ENCODE measurements at places on chromosomes 6 and 20. TPM values are rescaled to one million over a fixed set of nuclear protein-coding genes. Genes with fewer than 3 reads are reported as not detected.

- DNase-seq, result no peak
These were observed 18.1 kb downstream of the NPEPL1 start for GRCh38 chr20:58710481-58711265.

GRCh38 chr6:85113934-85114580, 335.8 kb upstream of the NT5E start:
- no peak for DNase-seq

- DNase-seq, result no peak
These were observed 70.9 kb downstream of the LCA5 start for GRCh38 chr6:79466207-79466834.

- DNase-seq, result no peak
These were observed 87.8 kb downstream of the PLCB4 start for GRCh38 chr20:9156529-9157280.

- no peak for DNase-seq
These were observed 228.0 kb downstream of the PLCB1 start for GRCh38 chr20:8360035-8360434.

NFATC2 gene
- total RNA-seq, result 2.0 TPM

PI3 gene
- not detected for total RNA-seq

Data from neural crest cell (in vitro differentiated cells).